ENCODE measurements at places on chromosomes 1 and 21.

- DNase-seq, result no peak
Observed at GRCh38 chr1:15196807-15197530, 43.4 kb downstream of the TMEM51 start.

- no peak for DNase-seq
Observed at GRCh38 chr1:29439615-29440014, 203.3 kb downstream of the PTPRU start.

DNA sequence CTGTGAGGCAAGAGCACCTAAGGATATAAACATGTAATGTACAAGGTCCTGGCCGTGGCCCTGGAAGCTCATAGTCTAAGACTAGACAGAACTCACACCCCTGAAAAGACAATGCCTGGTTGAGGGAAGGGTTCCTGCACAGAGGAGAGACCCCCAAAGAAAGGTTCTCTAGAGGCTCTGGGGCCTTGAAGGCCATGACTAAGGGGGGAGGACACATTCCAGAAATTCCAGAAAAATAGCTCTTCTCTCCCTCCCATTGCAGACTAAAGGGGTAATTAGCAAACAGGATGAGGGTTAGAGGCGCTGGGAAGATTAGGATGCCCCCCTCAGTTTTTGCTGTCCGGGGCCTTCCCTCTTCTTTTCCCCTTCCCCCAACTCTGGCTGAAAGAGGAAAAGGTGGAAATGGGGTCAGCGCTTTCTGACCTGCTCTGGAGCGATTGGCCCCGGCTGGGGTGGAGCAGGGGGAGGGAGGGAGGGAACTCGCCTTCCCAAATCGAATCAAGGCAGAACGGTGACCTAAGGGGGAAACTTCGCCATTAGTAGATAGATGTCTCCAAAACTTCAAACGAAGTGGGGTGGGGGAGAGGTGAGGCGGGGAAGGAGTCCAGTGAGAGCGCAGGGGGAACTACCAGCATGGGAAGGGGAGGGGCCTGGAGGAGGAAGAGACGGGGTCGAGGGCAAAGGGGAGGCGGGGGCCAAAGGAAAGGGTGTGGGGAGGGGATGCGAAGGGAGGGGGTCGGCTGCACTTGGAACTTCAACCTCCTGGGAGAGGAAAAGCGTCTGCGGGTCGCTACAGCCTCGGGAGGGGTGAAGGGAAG lies 11.8 kb downstream of the PAX7 start:
- DNase-seq, result no peak

DNA sequence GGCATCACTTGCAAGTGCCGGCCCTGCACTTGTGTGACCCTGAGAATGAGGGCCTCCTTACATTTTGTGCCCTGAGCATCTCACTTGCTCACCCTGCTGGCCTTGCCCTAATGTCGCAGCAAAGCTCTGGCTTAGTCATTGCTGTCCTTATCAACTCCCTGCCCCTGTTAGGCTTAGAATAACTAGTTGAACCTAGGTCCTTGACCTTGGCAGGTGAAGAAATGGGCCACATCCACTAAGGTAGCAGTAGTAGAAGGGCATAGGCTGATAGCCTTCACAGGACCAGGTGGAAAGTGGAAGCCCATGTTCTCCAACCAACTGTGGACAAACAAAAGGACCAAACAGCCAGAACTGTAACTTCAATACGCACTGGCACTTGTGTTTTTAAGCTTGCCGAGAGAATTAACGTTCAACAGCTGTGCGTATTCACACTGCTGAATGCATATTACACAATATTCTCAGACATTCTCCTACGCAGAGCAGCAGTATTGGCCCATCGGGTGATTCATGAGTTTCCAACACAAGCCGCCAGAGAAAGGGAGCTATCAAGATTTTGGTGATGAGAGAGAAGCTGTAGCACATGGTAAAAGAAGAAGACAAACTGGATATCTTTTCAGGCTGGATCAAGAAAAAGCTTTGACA lies 27.7 kb upstream of the PTGFRN start:
- DNase-seq, result no peak

- no peak for DNase-seq
Observed at GRCh38 chr1:111696330-111696729, 42.9 kb downstream of the INKA2 start.

DNA sequence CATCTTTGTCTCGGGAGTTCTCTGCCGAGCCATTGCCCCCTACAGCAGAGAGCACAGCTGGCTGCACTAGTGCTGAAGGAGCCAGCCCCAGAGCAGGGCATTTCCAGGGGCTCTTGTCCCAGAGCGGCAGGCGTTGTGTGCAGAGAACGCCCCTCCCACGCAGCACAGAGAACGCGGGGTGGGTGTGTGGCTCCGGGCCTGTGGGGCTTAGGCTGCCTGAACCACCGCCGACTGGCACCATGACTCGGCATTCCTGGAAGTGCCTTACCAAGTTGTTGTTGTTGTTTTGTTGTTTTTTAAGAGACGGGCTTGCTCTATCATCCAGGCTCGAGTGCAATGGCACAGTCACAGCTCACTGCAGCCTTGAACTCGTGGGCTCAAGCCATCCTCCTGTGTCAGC lies 15.8 kb upstream of the DIP2A start:
- no peak for DNase-seq

- DNase-seq, result no peak
Observed at GRCh38 chr21:27366646-27367235, 399.9 kb upstream of the ADAMTS5 start.

GRCh38 chr21:39051588-39051949 lies 131.7 kb downstream of the PSMG1 start:
- no peak for DNase-seq

DNA sequence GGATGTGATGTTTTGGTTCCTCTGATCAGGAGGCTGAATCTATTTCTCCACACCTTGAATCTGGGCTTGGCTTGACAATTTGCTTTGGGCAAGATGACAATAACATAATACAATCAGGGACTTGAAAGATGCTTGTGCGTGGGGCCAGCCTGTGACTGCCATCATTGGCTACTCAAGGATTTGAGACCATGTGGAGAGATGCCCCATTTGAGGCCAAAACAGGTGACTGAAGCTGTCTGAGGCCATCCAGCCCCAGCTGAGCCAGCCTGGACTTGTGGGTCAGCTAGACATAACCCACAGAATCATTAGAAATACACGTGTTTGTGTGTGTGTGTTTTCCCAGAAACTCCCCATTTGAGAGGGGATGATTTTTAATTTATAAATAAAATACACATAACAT lies 421.5 kb downstream of the PTPRU start:
- no peak for DNase-seq

GRCh38 chr21:34640858-34641257 lies 25.9 kb upstream of the RCAN1 start:
- no peak for DNase-seq

- DNase-seq, result no peak
Observed at GRCh38 chr1:242197907-242198820, 199.3 kb upstream of the MAP1LC3C start.

DNA sequence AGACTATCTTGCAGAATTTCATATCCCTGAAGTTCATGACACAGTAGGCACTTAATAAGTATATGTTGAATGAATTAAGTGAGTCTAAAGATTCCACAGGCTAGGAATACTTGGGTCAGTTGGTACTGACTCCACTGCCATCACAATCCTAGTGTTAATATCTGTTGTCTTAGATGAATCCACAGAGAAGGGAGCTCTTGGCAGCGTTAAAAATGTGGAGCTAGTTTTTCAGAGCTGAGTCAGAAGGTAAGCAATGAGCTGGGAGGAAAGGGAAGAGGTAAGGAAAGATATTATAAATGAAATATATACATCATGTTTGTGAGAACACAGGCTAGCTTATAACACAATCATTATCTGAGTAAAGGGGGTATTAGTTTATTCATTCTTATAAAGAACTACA lies 21.8 kb upstream of the GORAB start:
- no peak for DNase-seq

- no peak for DNase-seq
Observed at GRCh38 chr1:227889047-227889862, 58.5 kb downstream of the WNT9A start.

GRCh38 chr21:35400233-35400939 lies 351.3 kb upstream of the RUNX1 start:
- DNase-seq, result peak; percentile 57

DNA sequence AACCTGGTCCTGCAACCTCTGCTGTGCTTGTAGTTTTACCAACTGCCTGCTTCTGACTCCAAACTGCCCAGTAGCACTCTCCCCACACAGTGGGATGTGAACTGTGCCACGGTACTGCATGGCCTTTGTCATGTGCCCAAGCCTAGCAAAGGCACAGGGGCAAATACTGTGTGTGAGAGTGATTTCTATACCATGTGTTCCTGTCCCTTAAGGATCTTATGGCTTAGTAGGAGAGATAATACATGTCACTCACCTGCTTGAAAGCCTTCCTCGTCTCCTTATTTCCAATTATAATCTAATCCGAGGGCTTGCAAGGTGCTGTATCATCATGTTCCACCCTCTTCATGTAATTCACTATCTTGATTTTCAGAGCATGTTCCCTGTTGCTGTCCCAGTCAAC lies 51.3 kb downstream of the UBE4B start:
- DNase-seq, result no peak

Data from prostate gland (tissue), 2 donors.